ENCODE measurements at places on chromosomes 12 and 14.

- DNase-seq, result no peak
Observed at GRCh38 chr14:53401646-53402045, 248.5 kb upstream of the DDHD1 start.

DNA sequence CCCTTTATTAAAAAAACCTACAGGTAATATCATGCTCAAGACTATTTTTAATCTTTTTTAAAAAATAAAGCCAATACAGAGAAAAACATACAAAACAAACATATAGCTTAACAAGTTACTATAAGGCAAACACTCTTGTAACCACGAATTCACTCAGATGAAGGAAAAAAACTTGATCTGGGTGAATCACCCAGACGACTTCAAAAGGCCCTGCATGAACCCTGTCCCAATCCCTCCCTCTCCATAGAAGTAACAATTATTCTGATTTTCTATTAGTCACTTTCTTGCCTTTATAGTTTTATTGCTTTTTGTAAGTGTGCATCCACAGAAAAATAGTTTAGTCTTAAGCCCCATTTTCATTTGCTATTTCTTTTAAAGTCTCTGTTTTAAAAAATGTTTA lies 72.6 kb downstream of the LRP6 start:
- no peak for DNase-seq

DNA sequence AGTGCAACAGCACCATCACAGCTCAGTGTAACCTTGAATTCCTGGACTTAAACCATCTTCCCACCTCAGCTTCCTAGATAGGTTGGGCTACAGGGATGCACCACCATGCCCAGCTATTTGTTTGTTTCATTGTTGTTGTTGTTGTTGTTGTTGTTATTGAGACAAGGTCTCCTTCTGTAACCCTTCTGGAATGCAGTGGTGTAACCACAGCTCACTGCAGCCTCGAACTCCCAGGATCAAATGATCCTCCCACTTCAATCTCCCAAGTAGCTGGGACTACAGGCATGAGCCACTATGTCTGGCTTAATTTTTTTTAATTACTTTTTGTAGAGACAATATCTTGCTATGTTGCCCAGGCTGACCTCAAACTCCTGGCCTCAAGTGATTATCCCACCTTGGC lies 1.2 kb upstream of the NEMP1 start:
- no peak for DNase-seq

DNA sequence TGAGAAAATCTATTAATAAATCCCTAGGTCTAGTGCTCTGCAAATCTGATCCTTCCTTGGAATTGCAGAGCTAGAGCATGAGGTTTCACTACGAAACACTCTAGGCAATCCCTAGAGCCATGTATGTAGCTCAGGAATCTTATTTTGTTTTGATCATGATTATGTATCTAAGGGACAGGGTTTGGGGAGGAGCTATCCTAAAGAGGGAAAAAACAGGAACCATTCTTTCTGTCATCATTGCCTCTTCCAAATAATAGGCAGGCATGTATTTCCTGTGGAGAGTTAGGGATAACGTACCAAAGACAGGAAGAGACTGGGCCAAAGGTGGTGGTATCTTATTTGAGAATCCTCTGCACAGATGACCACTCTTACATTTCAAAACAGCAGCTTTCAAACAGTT lies 88.8 kb upstream of the GTF2A1 start:
- no peak for DNase-seq

DNA sequence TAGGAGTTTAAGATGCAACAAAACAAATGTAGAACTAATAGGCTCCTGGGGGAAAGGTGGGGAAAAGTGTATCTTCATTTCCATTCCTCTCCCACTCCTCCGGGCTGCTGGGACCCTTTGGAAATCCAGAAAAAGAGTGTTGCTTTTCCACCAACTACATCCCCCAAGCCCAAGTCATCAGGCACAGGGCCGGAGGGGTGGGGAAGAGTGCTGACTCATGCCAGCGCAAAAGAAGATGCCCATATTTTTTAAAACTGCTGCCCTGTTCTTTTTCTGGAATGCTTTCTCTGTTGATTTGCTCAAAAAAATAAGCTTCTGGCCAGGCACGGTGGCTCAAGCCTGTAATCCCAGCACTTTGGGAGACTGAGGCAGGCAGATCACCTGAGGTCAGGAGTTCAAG lies 70.9 kb downstream of the TBK1 start:
- DNase-seq, result no peak
